DMS153 (cell line): ENCODE measurements at places on chromosomes 5 and 9.
A peak's percentile ranks its signal among the peaks of the same experiment; 100 is the strongest.

DNA sequence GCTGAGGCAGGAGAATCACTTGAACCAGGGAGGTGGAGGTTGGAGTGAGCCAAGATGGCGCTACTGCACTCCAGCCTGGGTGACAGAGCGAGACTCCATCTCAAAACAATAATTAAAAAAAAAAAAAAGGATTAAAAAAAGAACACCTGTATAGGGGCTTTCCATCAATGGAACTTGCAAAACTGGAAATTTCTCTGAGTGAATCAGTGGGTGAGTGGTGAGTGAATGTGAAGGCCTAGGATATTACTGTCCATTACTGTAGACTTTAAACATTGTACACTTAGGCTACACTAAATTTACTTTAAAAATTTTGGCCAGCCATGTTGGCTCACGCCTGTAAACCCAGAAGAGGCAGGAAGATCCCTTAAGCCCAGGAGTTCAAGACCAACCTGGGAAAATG is 5.7 kb upstream of the RARS1 start:
- DNase-seq = no peak

GRCh38 chr5:81819556-81820317 is 68.8 kb upstream of the SSBP2 start:
- DNase-seq = no peak

DNA sequence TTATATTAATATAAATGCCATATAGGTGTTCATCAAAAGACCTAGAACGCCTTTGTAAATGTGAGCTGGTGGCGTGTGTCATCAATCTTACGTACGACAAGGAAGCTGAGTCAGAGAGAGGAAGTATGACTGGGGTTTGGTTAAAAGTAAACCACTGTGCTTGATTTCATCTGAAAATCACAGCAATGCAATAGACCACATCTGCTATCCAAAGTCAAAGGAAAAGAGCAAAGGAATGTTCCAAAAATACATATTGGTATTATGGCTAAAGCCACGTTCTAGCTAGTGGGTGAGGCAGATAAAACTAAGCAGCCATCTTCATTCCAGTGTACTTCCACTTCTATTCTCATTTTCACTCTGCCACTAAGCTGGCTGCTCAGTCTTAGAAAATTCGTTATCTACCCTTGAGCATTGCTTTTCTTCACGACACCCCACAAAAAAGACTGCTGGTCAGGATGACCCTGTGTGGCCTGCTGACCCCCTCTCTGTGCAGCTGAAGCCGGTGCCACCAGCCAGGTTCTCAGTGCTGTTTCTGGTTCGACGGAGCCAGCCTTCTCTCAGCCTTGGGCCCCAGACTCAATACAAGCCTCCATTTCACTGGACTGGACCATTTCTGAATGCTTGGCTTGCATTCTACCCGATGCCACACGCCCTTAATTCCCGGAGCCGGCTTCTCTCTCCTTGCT is 23.8 kb downstream of the SHC3 start:
- no peak for DNase-seq

DNA sequence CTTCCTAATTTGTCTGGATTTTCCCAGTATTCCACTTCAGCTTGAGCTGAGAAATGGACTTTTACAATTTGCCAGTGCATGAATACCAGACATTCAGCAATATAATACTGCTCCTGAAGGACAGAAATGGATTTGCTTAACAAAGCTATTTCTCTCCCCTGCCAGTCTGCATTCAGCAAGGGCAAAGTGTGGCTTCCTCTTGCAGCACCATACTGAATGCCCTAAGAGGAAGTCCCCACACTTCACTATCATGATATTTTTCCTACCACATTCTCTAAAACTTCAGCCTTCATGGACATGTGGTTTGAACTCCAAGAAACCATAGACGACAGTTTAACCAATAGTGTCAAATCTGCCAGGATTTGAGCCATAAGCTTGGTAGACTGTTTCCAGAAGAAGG is 19.8 kb upstream of the TLE4 start:
- DNase-seq = no peak

GRCh38 chr5:181232593-181232992 is 9.5 kb downstream of the TRIM41 start:
- DNase-seq = no peak

DNA sequence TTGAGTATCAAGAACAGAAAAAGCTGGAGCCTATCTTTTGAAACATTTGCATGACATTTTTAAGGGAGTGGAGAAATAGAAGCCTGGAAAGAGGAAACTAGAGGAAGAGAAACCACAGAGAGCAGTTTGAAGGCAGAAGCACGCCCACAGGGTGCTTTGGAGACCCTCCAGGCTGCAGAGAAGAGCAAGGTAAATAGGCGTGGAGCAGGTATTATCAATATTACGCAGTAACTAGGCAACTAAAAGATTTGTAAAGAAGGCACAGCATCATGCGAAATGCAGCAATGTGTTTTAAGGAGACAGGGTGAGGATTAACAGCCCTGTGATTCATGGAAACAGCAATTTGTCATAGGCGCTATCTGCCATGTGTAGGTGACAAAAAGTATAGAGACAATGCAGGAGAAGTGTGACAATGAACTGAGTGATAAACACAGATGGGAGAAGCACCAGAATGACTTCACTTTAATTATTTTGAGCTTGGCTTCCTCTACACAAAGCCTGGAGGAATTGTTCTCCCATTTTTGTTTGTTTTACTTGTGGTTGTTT is 281.2 kb downstream of the BRINP1 start:
- DNase-seq = peak; percentile 95

- no peak for DNase-seq
Measured at GRCh38 chr5:81849770-81850367, 99.0 kb upstream of the SSBP2 start.

GRCh38 chr9:86994231-86994630 is 46.9 kb upstream of the GAS1 start:
- no peak for DNase-seq

DNA sequence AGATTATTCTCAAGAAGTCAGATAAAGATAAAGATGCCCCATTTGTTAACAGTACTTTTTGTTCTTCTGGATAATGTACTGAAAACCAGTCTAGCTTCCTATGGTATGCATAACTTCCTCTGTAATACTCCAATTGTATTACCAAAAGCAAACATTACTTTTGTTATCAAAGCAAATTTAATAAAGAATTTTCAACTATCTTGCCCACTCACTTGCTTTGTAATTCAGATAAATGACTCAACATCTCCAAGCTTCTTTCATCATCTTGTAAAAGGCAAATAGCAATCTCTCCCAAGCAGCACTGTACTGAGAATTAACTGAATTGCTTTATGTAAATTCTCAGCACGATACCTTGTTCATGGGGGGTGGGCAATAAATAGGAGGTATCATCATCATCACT is 98.3 kb downstream of the NFIB start:
- no peak for DNase-seq

GRCh38 chr9:121239071-121239470 is 28.9 kb upstream of the GSN start:
- no peak for DNase-seq

- no peak for DNase-seq
Measured at GRCh38 chr9:134551644-134552348, 89.8 kb upstream of the COL5A1 start.

GRCh38 chr9:137774775-137775386 is 102.7 kb upstream of the CACNA1B start:
- DNase-seq = no peak

DNA sequence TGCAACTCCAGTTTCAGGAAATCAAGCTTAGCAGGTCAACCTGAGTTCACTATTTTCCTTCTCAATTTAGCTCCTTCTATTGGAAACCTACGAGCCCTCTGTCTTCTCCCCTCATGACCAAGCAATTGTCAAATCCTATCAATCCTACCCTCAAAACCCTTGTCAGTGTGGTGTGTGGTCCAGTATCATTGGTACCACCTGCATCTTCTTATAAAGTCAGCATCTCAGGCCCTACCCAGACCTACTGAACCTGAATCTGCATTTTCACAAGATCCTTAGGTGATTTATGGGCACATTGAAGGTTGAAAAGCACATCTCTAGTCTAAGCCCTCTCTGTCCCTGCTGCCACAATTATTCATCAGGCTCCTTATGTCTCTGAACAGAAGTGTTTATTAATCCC is 77.6 kb upstream of the NR4A3 start:
- no peak for DNase-seq

- no peak for DNase-seq
Measured at GRCh38 chr5:36614657-36615308, 8.4 kb downstream of the SLC1A3 start.

GRCh38 chr9:99605016-99605743 is 216.5 kb upstream of the NR4A3 start:
- no peak for DNase-seq

- DNase-seq = no peak
Measured at GRCh38 chr9:17322882-17323864, 188.3 kb downstream of the CNTLN start.

DNA sequence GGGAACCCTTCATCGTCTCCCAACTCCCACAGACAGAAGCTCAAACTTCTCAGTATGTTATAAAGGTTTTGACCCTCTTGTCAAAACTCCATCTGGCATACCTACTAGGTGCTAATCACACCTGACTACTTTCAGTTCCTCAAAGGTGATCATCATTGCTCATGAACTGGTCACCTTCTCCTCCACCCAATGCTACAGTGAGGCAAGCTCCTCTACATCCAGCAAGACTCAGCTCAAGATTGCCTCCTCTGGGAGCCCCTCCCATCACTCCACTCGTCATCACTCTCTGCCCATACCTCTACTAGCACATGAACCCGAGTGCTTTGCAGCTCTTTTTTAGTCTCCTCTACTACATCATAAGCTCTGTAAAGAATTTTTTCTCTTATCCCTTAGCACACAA is 102.4 kb downstream of the LPAR1 start:
- no peak for DNase-seq

DNA sequence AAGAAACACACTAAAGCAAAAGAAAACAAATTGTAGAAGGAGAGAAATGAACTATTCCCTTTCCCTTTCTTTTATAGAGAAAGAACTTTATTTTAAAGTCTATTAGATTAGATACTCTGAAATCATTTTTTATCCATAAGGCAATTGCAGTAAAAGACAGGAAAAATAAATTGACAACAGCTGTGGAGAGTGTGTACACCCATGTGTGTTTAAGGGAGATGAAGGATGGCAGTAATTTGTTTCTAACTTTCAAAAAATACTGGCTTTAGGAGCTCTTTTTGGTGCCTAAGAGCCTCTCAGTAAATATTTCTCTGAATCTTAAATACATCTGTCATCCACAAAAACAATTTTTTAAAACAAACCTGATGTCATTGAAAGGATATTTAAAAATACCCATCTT is 18.3 kb upstream of the ARL14EPL start:
- DNase-seq = no peak

DNA sequence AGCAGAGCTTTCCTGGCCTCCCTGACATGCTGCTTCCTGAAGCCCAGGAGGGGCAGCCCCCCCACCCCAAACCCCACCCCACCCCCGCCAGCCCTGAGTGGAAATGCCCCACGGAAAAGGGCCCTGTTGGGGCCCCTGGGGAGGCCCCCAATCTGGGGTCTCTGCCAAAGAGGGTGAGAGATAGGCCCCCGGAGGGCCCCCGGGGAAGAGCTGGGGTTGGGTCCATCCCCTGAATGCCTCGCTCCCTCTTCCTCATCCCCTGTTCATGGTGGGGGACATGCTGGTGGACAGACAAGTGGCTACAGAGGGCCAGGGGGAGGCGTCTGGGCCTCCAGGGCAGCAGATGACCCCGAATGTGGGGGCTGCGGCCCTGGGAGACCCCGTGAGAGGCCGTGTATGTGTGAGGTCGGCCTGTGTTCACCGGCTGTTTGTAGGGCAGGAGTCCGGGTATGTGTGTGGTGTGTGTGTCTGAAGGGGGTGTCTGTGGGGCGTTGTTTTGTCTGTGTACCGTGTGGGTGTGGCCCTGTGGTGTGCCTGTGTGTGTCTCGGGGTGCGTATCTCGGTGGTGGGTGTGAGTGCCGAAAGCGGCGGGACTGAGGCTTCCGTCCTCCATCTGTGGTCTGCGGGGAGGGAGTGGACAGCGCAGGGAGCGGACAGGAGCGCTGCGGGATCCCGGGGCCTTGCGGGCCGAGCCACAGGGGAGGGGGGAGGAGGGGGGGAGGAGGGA is 11.3 kb downstream of the C9orf50 start:
- no peak for DNase-seq

- no peak for DNase-seq
Measured at GRCh38 chr9:93261735-93262523, 78.0 kb downstream of the WNK2 start.

GRCh38 chr9:124511426-124511840 is 4.2 kb upstream of the NR5A1 start:
- no peak for DNase-seq

GRCh38 chr9:136823136-136824046 is 15.6 kb downstream of the RABL6 start:
- DNase-seq = no peak

DNA sequence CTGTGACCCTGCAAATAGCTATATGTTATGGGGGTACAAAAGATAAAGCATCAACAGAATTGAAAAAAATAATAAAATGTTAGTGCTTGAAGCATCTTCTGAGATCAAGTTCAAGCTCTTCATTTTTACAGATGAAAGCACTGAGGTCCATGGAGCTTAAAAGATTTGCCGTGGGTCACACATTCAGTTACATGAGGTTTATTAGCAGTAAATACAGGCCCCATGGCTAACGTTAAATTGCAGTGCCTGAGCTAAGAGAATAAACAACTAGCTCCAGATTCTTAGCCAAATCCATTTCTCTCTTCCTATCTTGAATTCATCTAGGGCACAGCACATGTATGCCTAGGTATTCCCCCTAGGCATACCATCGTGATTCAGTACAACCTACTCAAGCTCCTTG is 2052.7 kb upstream of the C9orf72 start:
- no peak for DNase-seq

DNA sequence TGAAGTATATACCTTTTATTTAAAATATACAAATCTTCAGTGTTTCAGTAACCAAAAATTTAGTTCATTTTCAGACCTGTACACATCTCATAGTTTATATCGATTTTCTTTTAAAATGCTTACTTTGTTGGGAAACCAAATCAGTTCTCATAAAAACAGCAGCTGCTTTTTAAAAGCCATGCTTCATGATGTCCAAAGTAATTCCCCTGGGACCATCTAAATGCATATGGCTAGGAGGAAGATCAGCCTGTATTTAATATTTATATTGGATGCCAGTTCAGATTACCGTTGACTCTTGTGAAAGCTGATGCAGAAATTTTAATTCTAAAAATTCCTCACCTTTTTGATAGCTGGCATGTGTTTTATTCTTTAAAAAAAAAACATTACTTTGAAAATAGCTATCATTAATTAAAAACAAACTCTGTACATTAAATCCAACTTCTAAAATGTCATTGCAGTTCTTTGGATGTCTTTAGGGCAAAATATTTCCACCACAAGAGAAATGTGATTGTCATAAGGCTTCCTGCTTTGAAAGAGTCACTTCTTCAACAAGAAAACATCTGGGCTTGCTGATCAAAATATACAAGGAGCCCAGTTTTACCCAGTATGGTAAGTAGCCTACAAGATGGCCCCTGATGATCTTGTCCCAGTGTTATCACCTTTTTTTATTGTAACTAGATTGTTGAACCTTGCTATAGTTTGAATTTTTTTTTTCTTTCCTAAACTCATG is 1242.9 kb upstream of the CDH6 start:
- peak; percentile 44 for DNase-seq

- no peak for DNase-seq
Measured at GRCh38 chr9:118306801-118307200, 602.6 kb downstream of the TLR4 start.
